ENCODE measurements at places on chromosomes 4 and X. TPM values are rescaled to one million over a fixed set of nuclear protein-coding genes. Genes with fewer than 3 reads are reported as not detected.
A peak's percentile ranks its signal among the peaks of the same experiment; 100 is the strongest.

GRCh38 chr4:146507632-146508031 is 14.1 kb downstream of the SLC10A7 start:
- DNase-seq = no peak

DNA sequence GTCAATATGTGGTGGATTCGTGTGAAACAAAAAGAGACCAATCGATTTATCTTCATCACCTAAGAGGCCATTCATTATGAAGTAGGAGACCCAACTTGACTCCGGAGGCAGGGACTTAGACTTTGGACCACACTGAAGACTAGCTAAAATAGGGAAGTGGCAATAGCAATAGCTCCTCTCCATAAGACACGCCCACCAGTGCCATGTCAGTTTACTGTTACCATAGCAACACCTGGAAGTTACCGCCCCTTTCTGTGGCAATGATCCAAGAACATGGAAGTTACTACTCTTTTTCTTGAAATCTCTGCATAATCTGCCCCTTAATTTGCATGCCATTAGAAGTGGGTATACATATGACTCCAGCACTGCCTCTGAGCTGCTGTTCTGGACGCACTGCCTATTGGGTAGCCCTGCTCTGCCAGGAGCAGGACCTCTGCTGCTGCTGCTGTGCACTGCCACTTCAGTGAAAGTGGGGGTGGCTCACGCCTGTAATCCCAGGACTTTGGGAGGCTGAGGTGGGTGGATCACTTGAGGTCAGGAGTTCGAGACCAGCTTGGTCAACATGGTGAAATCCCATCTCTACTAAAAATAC is 163.2 kb downstream of the PRKX start:
- DNase-seq = peak; percentile 76

DNA sequence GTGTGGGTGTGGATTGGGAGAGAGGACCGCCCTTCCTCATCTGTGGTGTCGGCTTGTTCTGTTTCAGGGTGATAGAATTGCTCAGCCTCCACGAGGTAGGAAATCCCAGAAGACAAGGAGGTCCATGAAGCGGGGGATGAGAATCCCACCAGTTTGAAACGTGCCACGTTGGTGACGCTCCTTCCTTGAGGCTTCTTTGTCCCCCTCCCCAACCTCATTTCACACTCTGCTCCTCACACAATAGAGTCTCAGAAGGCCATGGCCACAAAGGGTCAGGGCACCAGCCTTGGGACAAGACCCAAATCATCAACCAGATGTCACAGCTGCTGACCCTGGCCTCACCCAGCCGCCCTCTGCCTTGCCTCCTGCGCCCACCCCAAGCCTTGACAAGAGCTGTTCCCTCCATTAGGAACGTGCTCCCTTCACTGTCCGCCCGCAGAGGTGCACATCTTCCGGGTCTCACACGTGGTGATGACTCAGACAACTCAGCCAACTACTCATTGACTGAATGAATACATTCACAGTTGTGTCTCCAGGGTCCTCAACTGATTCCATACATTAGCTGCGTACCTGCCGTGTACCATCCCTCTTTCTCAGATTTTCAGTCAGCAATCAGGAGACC is 18.3 kb downstream of the BLOC1S4 start:
- no peak for DNase-seq

Gene STK32B
- total RNA-seq = 13.7 TPM

- no peak for DNase-seq
Measured at GRCh38 chr4:120842031-120842430, 80.5 kb downstream of the PRDM5 start.

- no peak for DNase-seq
Measured at GRCh38 chr4:1091561-1091995, 21.8 kb downstream of the RNF212 start.

Gene TRIM60
- total RNA-seq = not detected

GRCh38 chr4:6313216-6313615 is 43.6 kb downstream of the WFS1 start:
- no peak for DNase-seq

Gene INTS6L
- total RNA-seq = 5.5 TPM

Gene NPNT
- not detected for total RNA-seq

Gene HSD17B13
- 0.49 TPM for total RNA-seq

DNA sequence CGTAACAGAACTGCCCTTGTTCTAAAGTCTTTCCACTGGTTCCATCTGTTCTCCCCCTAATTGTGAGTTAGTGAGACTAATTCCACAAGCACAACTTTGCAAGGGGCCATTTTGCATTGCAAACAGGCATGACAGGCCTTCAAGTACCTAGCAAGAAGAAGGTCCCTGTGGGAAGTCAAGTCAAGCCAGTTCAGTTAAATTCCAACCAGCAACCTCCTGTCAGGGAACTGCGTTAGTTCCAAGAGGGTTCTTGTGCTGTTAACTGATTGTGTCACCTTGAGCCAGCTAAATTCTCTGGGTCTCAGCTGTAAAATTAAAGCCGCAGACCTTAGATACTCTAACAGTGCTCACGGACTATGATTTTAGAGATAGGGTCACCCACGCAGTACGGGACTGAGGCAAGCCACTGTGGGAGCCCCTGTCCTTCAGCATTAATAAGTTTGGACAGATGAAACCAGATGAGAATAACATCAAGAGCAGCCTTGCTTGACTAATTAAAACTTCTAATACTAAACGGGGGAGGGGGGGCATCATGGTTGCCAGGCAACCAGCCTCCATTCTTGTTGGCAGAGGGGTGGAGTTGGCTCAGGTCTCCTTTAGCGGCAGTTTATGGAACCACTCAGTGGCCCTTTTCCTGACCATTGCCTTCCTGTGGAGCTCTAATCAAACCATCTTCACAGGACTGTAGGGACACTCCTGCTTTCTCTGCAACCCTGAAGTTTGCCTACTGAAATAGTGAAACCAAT is 24.1 kb upstream of the TMEM150C start:
- no peak for DNase-seq

DNA sequence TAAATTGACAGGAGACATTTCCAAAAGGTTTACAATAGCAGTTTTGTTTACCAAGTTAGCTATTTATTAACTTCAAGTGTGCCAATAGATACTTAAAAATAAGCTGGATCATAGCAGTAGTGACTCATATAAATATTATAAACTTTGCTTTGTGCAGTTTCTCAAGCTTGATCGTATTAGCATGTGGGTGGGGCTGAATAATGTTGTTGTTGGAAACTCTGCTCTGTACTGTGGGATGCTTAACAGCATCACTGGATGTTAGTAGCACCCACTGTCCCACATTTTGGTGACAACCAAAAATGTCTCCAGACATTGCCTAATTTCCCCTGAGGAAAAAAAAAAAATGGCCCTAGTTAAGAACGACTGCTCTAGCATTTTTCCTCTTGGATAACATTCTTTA is 855.2 kb upstream of the ADGRL3 start:
- no peak for DNase-seq

GRCh38 chrX:109862433-109862832 is 129.4 kb upstream of the ACSL4 start:
- DNase-seq = peak; percentile 70

DNA sequence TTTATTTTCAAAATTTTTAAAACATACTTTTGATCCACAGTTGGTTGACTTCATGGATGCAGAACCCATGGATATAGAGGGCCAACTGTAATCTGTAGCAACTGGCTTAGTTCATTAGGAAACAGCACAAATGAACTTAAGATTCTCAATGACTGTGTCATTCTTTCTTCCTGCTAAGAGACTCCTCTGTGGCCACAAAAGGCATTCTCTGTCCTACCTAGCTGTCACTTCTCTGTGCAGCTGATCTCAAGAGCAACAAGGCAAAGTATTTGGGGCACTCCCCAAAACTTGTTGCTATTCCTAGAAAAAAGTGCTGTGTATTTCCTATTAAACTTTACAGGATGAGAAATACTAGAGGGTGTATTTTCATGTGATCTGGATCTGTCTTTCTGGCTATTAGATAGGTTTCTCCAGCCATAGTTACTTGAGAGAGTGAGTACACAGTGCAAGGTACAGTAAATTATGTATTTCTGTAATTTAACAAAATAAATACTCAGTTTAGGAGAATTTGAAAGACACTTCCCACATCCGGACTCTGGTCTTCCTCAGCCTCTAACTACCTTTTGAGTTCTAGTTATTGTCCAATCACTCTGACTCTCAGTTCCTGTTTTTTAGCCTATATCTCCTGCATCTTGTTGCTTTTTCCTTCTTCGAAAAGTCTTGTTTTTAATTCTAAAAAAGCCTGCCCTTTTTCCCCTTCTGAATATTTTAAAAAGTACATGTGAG is 21.8 kb downstream of the TLR2 start:
- no peak for DNase-seq

DNA sequence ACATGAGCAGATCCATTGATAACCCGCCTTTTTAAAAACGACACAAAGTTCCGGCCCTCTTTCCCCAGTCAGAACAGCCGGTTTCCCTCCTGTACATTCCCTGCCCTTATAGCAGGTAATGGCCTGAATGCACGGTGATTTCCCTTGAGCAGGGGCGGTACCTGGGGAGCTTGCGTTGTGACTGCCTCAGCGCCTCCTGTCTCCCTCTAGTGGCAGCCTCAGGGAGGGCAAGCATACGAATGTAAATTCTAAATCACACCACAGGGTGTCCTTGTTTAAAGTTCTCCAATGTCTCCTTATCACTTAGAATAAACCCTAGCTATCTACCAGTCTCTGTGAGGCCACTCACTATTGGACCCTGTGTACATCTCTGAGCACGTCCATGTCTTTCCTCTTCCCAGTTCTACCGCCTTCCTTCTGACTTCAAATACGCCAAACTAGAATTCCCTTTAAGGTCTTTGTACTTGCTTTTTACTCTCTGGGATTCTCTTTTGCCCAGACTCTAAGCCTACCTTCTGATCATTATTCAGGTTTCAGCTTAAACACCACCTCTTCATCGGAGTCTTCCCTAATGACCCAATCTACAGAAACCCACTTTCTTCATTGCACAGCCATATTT is 18.4 kb upstream of the LDB2 start:
- DNase-seq = peak; percentile 58

Gene OCIAD2
- 40.0 TPM for total RNA-seq

GRCh38 chr4:39620551-39621313 is 17.9 kb downstream of the SMIM14 start:
- DNase-seq = no peak

Gene MAP3K15
- total RNA-seq = not detected

Gene S100G
- not detected for total RNA-seq

Gene ADH1B
- not detected for total RNA-seq

GRCh38 chrX:113260474-113260873 is 419.8 kb upstream of the AMOT start:
- no peak for DNase-seq

GRCh38 chrX:77918568-77918967 is 8.1 kb downstream of the ATP7A start:
- peak; percentile 28 for DNase-seq

Gene FAM236C
- total RNA-seq = not detected

- DNase-seq = no peak
Measured at GRCh38 chr4:95215043-95215442, 333.7 kb downstream of the UNC5C start.

DNA sequence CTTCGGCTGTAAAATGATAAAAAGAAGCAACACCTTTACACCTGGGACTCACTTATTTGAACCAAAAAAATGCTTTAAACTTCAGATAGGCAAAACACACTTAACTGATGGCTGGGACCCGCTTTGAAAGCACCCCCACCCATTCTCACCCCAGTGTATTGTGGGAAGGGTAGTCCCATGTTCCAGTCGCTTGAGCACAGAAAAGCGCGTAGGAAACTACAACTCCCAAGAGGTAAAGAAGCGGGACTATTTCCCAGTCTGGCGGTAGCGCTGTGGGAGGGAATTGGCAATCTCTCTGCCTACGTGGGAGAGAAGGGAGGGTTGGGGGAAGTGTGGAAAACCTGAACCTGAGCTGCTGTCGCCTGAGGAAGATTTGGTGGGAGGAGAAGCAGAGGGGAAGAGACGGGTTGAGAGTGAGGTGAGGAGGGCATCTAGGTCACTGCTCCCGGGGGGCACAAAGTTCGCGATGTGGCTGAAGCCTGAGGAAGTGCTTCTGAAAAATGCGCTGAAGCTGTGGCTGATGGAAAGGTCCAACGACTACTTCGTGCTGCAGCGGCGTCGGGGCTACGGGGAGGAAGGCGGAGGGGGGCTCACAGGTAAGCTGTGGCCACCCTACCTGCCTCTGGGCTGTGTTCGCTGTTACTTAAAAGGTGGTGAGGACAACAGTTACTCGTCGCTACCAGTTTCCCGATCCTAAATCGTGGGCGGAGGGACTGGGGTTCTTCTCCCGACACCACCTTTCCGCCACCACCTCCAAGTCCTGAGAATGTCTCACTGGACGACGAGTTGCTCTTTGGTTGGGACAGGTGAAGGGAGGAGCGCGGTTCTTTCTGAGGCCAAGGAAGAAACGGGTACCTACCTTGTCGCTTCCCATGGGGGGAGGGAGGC is at the start of gene TBC1D8B:
Gene TBC1D8B, plus strand, starts transcription at position 286 of the 888 bp plus-strand sequence. Its CDS starts 181 bp downstream, at position 467.
- DNase-seq = peak; percentile 88

- no peak for DNase-seq
Measured at GRCh38 chrX:22141047-22141730, 109.1 kb downstream of the PHEX start.

DNA sequence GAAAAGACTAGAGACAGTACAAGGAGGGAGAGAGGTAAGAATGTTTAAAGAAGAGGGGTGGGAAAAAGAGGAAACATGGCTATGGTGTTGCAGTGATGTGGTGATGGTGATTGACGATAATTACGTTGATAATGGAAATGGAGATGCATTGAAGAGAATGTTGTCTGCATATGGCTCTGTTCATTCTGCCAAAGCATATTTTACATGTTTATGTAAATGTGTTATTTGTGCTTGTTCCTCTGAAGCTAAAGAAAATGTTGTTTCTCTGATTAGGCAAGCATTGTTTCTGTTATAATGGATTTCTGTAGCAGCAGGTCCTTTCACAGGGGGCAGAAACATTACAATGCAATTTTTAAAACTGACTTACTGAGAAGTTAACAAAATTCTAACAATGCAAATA is 958.8 kb downstream of the CCSER1 start:
- no peak for DNase-seq

Gene GRID2
- total RNA-seq = under 0.01 TPM

GRCh38 chr4:96035727-96036126 is 195.8 kb downstream of the PDHA2 start:
- no peak for DNase-seq

- no peak for DNase-seq
Measured at GRCh38 chr4:56844802-56845580, 23.5 kb upstream of the SPINK2 start.

DNA sequence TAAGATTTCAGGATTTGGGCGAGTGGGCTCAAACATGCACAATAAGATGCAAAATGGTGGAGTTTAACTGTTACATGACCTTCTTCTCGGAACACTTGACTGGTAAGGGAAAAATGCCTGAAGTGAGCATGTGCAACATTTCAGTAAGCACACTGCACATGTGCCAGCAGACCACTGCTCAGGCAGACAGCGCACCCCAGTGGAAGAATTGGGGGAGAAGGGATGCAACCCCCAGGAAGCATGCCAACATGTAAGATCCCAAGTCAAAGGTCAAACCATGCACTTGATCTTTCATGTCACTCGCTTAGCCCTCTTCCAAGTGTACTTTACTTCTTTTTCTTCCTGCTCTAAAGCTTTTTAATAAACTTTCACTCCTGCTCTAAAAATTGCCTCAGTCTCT is 256.3 kb downstream of the CENPC start:
- DNase-seq = peak; percentile 1

- DNase-seq = peak; percentile 2
Measured at GRCh38 chr4:55087913-55088260, 37.5 kb downstream of the KDR start.
